ENCODE measurements at places on chromosomes 3 and 15. TPM values are rescaled to one million over a fixed set of nuclear protein-coding genes. Genes with fewer than 3 reads are reported as not detected.

- H3K27ac ChIP-seq: no peak overlapping the region
- no peaks in the 10 kb centered on the region for H3K27me3 ChIP-seq
- no peaks in the 10 kb centered on the region for H3K4me1 ChIP-seq
- DNase-seq: no peak
- H3K36me3 ChIP-seq: no peaks in the 10 kb centered on the region
Measured at GRCh38 chr3:127632035-127632820, 3.2 kb downstream of the PODXL2 start.

Gene RLBP1
- not detected for total RNA-seq

Gene PLA2G4D
- not detected for total RNA-seq

DNA sequence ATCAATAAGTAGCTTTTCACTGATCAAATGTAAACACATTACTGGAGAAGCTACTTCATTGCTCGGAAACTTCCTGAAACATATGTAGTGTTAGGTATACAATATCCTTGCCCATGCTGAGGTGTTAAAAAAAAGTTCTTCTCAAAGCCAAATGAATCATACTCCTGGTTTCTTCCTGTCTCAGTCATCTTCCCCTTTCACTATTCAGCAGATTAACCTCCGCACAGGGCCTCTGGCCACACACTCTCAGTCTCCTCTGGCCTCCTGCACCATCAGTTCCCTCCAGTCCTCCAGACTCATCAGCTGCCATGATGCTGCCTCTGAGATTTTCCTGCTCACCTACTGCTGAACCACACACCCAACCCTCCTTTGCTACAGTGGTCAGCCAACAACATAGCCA lies 70.5 kb upstream of the BOC start:
- H3K27ac ChIP-seq: no peak overlapping the region
- DNase-seq: no peak
- no peaks in the 10 kb centered on the region for H3K36me3 ChIP-seq
- no peak overlapping the region for H3K4me3 ChIP-seq
- peaks cover 2% of the 10 kb centered on the region for H3K4me1 ChIP-seq

GRCh38 chr3:186839874-186840641 lies 2.5 kb upstream of the ADIPOQ start:
- no peak overlapping the region for H3K27ac ChIP-seq
- H3K4me3 ChIP-seq: no peak overlapping the region
- no peaks in the 10 kb centered on the region for H3K27me3 ChIP-seq
- H3K4me1 ChIP-seq: no peaks in the 10 kb centered on the region
- no peak for DNase-seq

DNA sequence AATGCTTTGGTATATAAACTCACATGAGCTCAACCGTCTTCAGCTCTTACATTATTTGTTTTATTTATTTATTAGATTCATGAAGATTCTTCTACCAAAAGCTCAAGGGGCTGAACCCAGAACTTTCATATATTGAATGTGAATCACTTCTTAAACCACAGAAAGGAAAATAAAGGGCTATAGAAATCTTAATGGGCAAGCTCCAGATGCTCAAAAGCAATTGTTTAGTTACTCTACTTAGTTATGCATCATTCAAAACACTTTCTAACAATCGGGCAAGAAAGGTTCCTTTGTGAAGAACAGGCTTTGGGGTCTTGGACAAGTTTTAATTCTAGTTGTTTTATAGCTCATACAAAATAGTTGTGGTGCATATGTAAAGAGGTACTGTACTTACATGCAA lies 380.2 kb downstream of the TIGIT start:
- H3K36me3 ChIP-seq: no peaks in the 10 kb centered on the region
- H3K4me1 ChIP-seq: no peaks in the 10 kb centered on the region
- H3K4me3 ChIP-seq: no peak overlapping the region
- DNase-seq: no peak

DNA sequence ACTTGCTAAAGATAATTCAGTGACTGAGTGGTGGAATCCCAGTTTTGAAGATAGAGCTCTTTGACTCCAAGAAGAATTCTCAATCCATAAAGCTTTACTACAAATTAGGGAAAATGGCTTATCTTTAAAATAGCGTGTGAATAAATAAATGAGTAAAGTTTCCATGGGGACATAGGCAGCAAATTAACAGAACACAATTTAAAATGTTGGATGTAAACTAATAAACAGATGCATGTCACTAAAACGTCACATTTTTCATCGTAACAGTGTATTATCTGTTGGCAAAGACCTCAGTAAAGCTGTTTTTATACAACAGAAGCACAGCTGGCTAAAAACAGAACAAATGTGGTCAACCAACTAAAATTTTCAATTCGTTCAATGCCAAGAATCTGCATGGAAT lies 913.9 kb upstream of the CFAP20DC start:
- no peak for DNase-seq
- no peak overlapping the region for H3K4me3 ChIP-seq
- H3K27ac ChIP-seq: no peak overlapping the region
- H3K4me1 ChIP-seq: no peaks in the 10 kb centered on the region

Gene CSPG5
- total RNA-seq: not detected

DNA sequence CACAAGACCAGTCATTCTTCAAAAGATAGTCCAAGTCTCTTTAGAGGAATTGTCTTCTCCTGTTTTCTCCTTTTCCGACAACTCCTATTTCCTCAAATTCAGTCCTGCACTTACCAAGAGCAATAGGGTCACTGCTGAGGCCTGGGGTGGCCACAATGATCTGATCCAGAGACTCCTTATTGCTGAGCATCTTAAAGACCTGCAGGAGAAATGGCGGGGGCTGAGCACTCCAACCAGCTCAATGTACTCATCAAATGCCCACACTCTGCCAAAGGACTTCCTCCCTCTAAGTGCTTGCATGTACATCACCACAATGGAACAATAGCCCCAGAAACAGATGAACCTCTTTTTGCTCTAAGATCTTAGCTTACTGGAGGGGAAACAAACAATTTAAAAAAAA lies 9.6 kb downstream of the UBL7 start:
- H3K27me3 ChIP-seq: no peaks in the 10 kb centered on the region
- H3K27ac ChIP-seq: no peak overlapping the region
- no peak overlapping the region for H3K4me3 ChIP-seq
- H3K4me1 ChIP-seq: no peaks in the 10 kb centered on the region
- no peak for DNase-seq
- H3K36me3 ChIP-seq: no peaks in the 10 kb centered on the region

Gene GABRA5
- not detected for total RNA-seq

DNA sequence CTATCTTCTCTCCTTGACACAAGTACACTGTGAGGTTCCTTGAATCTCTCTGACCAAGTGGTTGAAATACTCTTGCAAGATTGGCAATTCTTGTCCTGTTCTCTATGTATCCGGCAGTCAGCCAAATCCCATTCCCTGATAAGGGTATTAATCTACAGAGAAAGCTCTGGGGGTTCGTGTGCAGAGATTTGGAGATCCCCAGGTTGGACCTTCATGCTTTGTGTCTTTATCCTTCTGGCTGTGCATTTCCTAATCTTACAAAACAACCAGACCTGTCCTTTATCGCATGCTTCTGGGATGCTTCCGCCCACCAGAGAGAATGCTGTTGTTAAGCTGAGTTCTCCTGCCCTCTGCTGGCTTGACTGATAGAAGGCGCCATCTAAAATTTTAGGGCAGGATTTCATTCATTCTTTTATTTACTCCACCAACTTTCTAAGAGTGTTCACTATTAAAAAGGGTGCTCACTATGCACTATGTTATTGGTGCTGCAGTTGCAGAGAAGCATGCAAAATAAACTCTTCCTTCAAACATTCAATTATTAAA lies 8.6 kb upstream of the SST start:
- no peak overlapping the region for H3K4me3 ChIP-seq
- no peak for DNase-seq
- H3K27me3 ChIP-seq: no peaks in the 10 kb centered on the region

Gene SLCO3A1
- total RNA-seq: 4.6 TPM

DNA sequence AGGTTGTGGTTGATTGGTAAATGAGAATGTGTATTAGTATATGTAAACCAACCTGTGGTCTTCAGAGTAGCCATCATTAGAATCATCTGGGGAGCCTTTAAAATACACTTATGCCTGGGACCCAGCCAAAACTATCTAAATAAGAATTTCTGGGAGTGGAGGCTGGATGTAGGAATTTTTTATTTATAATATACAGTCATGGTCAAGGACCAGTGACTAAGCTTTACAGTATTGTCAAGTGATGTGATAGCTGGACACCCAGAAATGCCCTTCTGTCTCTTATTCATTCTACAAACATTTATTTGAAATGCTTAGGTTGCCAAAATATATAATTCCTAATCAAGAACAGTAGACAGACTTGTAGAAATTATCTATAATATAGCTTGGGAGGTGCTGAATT lies 132.2 kb downstream of the MBNL1 start:
- no peak for DNase-seq
- H3K36me3 ChIP-seq: no peaks in the 10 kb centered on the region
- no peaks in the 10 kb centered on the region for H3K27me3 ChIP-seq
- no peak overlapping the region for H3K4me3 ChIP-seq
- no peaks in the 10 kb centered on the region for H3K4me1 ChIP-seq
- no peak overlapping the region for H3K27ac ChIP-seq

Gene LYZL4
- not detected for total RNA-seq

GRCh38 chr3:180530276-180530675 lies 71.7 kb upstream of the TTC14 start:
- H3K4me3 ChIP-seq: no peak overlapping the region
- no peaks in the 10 kb centered on the region for H3K4me1 ChIP-seq
- no peaks in the 10 kb centered on the region for H3K27me3 ChIP-seq
- no peak for DNase-seq
- no peak overlapping the region for H3K27ac ChIP-seq
- H3K36me3 ChIP-seq: no peaks in the 10 kb centered on the region

Gene SAMMSON
- not detected for total RNA-seq

Gene SLC15A2
- 0.76 TPM for total RNA-seq

DNA sequence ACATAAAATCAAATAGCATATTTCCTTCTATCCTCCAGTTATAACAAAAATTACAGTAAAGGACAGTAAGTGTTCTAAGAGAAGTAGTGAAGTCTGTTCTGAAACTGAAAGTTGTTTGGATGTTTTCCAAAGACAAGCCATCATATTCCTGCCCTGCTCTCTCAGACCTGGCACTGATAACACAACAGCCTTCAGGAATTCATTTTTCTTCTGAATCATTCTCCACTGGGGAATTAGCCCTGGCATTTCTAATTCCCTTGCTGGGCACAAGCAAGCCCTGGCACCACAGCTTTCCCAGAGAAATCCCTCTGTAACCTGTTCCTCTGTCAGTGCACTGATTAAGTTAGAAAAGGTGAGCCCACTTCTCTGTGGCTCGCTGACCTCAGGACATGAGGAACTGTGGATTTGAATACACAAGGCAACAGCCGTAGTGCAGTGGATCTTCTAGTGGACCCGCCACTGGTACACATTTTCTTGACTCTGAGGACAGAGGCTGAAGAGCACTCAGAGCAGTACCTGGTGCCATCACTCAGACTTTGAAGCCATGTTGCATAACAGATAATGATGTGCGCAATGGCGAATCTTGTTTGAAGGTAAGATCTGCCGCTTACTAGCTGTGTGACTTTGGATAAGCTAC lies 61.6 kb downstream of the WWTR1 start:
- no peaks in the 10 kb centered on the region for H3K27me3 ChIP-seq
- H3K4me1 ChIP-seq: no peaks in the 10 kb centered on the region
- H3K27ac ChIP-seq: no peak overlapping the region

- no peak for DNase-seq
- H3K27me3 ChIP-seq: no peaks in the 10 kb centered on the region
- no peak overlapping the region for H3K27ac ChIP-seq
- H3K4me1 ChIP-seq: no peaks in the 10 kb centered on the region
- H3K36me3 ChIP-seq: no peaks in the 10 kb centered on the region
- H3K4me3 ChIP-seq: no peak overlapping the region
Measured at GRCh38 chr15:94185547-94186236, 45.7 kb upstream of the MCTP2 start.

Gene IGDCC3
- not detected for total RNA-seq

Measured in Peyer's patch (tissue), 4 donors.